Activated CD8-positive, alpha-beta T cell treated with anti-CD3 and anti-CD28 coated beads for 36 hours (primary cell): ENCODE measurements at places on chromosomes 3 and 15. TPM values are rescaled to one million over a fixed set of nuclear protein-coding genes. Genes with fewer than 3 reads are reported as not detected.

GANC gene
- 18.0 TPM for total RNA-seq

GRCh38 chr15:101458158-101458900 lies 31.2 kb downstream of the PCSK6 start:
- DNase-seq = no peak
- H3K4me1 ChIP-seq = peaks cover 25% of the 10 kb centered on the region
- no peak overlapping the region for H3K4me3 ChIP-seq
- H3K27me3 ChIP-seq = peaks cover 14% of the 10 kb centered on the region
- no peak overlapping the region for H3K27ac ChIP-seq
- H3K36me3 ChIP-seq = no peaks in the 10 kb centered on the region

GRCh38 chr3:197019021-197019420 lies 10.6 kb downstream of the MELTF start:
- H3K36me3 ChIP-seq = no peaks in the 10 kb centered on the region
- H3K4me1 ChIP-seq = peaks cover 14% of the 10 kb centered on the region
- peaks cover 2% of the 10 kb centered on the region for H3K27me3 ChIP-seq

DNA sequence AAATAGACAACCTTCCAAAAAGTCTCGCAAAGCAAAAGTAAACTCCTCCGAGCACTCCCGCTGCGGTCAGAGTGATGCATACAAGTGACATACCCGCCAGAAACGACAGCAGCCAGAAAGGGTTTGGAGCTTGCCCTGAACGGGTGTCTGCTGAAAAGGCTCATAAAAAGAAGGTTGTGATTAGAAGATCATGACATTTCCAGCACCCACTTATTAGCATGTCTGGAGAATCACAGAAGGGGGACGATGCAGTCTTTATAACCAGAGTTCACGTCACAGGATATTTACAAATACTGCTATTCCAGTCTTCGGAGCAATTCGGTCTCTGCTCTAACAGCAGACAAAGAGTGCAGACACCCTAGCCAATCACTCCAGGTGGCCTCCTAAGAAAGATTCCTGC lies 59.1 kb upstream of the FRMD4B start:
- DNase-seq = no peak
- H3K36me3 ChIP-seq = no peaks in the 10 kb centered on the region
- peaks cover 5% of the 10 kb centered on the region for H3K4me1 ChIP-seq
- H3K4me3 ChIP-seq = no peak overlapping the region
- peaks cover 11% of the 10 kb centered on the region for H3K27me3 ChIP-seq
- no peak overlapping the region for H3K27ac ChIP-seq

GRCh38 chr15:94582368-94582767 lies 351.0 kb downstream of the MCTP2 start:
- H3K4me3 ChIP-seq = no peak overlapping the region
- H3K27me3 ChIP-seq = peaks cover 73% of the 10 kb centered on the region
- peaks cover 26% of the 10 kb centered on the region for H3K4me1 ChIP-seq
- no peaks in the 10 kb centered on the region for H3K36me3 ChIP-seq
- peak; percentile 54 for DNase-seq
